ENCODE measurements at places on chromosomes 1 and 21.

GRCh38 chr1:68111519-68112436 is 61.4 kb upstream of the DIRAS3 start:
- DNase-seq: peak; percentile 81

GRCh38 chr21:45078877-45079281 is 4.5 kb downstream of the ADARB1 start:
- no peak for DNase-seq

- no peak for DNase-seq
Measured at GRCh38 chr1:154956544-154956941, 644 bp upstream of the PBXIP1 start.

GRCh38 chr1:3669421-3669821 is 17.1 kb downstream of the TP73 start:
- DNase-seq: no peak

GRCh38 chr1:67748630-67749029 is 63.6 kb downstream of the GADD45A start:
- no peak for DNase-seq

DNA sequence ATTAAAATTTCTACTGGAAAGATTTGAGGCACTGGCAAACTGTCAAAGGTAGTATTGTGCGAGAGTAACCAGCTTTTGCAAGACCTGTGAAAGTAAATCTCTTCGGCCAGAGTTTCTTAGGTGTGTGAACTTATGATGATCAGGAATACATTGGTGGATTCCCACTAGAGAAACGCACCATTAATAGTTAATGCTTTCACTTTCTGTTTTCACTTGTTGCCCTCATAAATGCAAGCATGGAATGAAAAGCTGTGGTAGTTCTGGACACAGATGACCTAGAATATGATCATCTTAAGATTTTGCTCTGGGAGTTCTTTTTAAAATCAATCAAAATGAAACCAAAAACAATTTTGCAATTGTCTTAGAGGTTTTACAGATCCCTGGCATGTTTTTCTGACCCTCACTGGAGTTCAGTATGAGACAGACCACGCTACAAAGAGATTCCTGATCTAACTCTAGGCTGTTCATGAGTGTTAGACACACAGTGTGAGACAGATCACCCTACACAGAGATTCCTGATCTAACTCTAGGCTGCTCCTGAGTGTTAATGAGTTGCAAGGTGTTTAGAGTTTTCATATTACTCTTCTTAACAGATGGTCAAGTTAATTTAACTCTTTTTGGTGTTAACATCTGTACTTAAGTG is 98.8 kb downstream of the SDCCAG8 start:
- DNase-seq: no peak

DNA sequence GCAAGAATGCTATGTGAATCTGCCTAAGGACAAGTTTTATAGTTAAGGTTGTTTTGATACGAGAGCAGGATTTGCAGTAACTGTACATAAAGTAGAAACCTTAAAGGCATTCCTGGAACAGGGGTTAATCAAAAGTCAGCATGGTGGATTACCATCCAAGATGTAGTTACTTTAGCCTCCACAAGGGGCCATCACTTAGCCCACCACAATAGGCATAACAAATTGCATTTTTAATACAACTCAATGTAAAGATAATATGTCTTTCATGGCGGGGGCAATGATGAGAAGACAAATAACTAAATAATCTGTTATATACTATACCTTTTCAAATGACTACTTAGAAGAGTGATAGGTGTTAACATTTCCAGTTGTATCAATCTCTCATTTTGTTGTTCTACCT is 611.2 kb upstream of the ADGRL4 start:
- no peak for DNase-seq

GRCh38 chr1:38138498-38139233 is 92.1 kb upstream of the POU3F1 start:
- peak; percentile 38 for DNase-seq

- no peak for DNase-seq
Measured at GRCh38 chr1:155961937-155962336, 16.4 kb downstream of the ARHGEF2 start.

DNA sequence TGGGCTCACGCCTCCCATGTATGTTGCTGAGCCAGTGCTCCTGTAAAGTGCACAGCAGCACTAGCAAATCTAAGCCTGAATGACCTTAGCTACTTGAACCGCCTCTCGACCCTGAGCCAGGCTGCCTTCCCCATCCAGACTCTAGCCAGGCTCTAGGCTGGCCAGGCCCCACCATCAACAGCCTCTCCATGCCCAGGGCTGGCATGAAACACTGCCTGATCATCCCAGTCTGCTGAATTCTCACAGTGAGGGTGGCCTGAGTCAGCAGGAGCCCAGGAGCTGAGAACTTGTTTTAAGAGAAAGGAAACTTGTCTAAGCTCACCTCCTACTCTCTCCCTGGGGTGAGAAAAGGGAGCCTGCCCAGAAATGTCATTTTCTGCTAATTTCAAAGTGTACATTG is 733.3 kb downstream of the PTPRU start:
- no peak for DNase-seq

GRCh38 chr1:18991585-18991984 is 35.1 kb upstream of the IFFO2 start:
- DNase-seq: no peak

DNA sequence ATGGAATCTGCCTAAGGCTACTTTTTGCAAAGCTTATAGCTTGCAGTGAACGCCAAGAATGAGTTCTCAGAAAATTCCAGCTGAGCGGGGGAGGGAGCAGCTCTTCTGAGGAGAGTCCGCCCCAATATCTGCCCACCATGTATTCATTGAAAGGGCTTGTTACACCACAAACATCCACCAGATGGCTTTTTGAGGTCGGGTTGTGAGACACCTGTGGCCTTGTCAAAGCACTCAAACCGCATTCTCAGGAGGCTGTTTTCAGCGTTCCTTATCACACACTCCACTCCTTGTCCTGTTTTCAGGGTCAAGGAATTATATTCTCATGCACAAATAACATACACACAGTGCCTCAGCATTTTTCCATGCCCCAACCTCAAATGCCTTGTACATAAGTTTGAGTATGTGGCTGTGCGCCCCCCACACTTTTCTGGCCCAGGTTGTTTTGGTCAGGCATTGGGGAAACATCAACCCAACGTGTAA is 3.9 kb upstream of the C4BPB start:
- peak; percentile 37 for DNase-seq

DNA sequence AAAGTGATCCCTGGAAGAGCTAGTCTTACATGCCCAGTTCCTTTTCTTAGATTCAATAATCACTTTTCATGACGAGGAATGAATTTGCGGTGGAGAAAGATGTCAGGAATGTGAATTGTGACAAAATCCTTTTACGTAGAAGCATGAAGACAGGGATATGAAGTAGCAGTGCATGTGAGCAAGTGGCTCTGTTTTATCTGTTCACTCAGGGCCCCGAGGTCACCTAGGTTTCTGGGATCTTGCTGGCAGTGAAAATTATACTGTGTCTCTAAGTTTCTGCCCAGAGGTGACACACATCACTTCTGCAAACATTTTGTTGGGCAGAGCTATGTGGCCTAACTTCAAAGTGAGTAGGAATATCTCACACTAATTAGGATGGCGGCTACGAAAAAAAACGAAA is 79.3 kb downstream of the USP25 start:
- no peak for DNase-seq

GRCh38 chr21:46509741-46510502 is 51.2 kb downstream of the DIP2A start:
- DNase-seq: no peak

DNA sequence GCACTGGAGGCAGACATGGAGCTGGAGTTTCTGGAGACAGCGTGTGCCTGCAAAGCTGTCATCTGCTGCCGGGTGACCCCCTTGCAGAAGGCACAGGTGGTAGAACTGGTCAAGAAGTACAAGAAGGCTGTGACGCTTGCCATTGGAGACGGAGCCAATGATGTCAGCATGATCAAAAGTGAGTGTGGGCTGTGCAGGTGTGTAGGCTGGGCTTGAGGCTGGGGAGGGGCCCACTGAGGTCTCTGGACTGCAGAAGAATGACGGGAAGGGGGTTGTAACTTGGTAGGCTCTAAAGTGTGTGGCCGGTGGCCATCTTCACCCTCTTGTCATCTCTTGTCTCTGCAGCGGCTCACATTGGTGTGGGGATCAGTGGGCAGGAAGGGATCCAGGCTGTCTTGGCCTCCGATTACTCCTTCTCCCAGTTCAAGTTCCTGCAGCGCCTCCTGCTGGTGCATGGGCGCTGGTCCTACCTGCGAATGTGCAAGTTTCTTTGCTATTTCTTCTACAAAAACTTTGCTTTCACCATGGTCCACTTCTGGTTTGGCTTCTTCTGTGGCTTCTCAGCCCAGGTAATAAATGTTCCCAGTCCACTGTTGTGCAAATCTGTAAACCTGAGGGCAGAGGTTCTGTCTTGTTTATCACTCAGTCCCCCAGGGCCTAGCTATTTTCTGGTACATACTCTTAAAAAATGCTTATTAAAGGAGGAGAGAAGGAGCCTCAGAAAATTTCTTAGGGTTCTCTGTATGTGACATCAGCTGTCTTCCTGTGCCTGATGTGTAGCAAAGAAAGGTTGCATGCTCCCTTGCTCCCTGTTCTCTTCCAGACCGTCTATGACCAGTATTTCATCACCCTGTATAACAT is 19.9 kb downstream of the ATP8B2 start:
- DNase-seq: no peak

DNA sequence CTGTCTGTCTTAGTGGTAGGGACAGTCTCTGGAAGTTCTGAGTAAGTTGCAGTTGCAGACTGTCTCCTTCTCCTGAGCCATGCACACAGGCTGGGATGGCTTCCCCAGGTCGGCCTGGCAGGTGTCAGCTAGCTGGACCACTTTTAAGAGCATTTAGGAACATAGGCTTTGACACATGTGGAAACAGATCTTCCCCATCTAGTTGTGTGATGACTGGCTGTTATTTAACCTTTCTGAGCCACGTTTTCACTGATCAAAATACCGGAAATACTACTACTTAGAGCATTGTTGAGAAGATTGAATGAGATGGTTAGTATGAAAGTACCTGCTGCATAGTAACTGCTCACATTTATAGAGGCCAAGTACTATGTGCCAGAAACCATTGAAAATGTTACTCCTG is 6.2 kb upstream of the MAPKAPK2 start:
- DNase-seq: no peak

- no peak for DNase-seq
Measured at GRCh38 chr1:91872559-91873081, 13.3 kb downstream of the TGFBR3 start.

DNA sequence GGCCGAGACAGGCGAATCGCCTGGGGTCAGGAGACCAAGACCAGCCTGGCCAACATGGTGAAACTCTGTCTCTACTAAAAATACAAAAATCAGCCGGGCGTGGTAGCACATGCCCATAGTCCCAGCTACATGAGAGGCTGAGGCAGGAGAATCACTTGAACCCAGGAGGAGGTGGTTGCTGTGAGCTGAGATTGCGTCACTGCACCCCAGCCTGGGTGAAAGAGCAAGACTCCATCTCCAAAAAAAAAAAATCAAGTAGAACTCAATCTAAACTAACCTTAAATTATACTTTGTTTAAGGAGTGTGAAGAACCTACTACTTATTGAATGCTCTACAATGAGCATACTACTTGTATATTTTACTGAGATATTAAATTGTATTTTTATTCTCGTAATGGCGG is 30.5 kb upstream of the RNF186 start:
- no peak for DNase-seq

GRCh38 chr21:27371115-27371974 is 404.5 kb upstream of the ADAMTS5 start:
- no peak for DNase-seq

DNA sequence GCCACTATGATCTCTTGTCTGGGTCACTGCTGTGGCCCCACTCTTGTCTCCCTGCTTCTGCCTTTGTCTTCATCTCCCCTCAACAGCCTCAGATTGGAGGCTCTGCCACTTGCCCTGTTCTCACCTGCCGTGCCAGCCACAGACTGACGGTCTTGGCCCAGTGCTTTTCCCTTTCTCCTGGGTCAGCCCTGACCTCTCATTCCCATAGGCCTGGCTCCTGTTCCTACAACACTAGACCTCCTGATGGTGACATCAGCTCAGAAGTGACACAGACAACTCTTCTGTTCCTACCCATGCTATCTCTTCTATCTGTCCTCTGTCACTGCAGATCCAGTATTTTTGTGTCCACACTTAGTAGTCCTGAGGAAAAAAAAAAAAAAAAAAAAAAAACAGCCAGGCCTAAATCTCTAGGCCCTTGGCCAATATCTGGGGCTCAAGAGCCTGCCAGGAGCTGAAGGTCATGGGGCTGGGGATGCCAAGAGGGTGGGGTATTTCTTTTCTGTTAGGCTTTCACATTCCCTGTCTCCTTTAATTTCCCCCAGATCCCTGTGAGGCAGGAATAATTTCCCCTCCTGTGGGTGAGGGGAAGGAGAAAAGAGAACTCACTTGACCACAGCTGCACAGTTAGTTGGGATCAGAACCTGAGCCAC is 42.0 kb upstream of the FOXO6 start:
- no peak for DNase-seq

DNA sequence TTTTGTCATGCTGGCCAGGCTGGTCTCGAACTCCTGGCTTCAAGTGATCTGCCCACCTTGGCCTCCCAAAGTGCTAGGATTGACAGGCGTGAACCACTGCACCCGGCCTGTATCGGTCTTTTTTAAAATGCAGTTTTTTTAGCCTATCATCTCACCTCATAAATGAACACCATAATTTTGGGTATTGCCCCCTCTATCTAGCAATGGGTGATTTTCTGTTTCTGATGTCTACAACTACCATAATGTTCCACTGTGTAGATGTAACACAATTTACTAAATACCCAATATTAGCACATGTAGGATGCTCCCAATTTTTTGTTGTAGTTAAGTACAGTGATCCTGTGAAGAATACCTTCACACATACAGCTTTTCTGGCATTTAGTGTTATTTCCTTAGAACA is 2.0 kb upstream of the CAMTA1 start:
- no peak for DNase-seq

DNA sequence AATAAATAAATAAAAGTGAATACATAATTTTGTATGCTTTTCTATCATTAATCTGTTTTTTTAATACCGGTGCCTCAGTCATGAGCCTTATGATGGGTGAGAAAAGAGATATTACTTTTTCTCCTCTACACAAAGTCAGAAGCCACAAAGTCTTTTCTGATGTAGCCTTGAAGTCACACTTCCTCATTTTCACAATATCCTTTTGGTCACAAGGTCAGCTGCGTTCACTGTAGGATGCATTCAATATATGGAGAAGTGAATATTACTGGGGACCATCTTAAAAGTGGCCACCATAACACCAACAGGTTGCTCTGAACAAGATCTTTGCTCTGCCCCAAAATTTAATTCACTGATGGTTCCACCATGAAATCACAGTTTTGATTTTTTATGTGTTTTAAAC is 83.3 kb upstream of the TNR start:
- DNase-seq: no peak

All from putamen (tissue), 1 donor.